ENCODE measurements at places on chromosomes 7 and 10.

DNA sequence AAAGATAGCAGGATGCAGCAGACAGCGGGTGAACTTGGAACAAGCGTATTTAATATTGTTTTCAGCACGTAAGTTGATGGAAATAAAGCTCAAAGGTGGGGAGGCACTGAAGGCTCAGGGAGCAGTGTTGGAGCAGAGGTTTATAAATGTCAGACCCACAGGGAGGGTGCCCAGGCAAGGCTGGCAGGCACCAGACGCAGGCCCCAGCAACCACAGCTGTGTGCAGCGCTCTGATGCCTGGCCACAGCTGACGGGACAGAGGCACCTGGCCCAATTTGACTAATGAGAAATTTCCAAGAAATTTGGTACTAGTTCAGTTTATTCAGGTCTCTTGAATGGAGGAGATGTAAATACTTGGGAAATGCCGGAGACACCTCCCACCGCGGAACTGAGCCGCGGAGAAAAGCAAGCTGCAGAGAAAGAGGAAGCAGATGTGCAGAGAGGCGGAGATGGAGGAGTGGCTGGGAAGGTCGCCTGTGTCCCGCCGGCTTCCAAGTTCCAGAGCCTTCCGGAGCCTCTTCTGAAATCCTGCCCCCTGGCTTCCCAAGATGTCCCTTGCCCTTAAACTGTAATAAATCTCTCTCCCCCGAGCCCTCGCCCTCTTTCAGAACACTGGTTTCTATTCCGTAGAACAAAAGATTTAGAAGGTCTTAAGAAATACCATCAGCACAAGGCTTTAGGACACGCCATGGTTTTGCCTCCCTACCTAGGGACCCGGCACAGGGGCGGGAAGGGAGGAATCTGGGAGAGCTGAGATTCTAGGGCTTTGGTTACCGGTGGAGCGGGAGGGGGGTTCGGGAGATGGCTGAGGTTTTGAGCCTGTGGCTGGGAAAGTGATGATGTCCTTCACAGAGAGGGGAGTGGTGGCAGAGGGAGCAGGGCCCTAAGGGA lies 38.4 kb upstream of the PLXNA4 start:
- no peak for DNase-seq

DNA sequence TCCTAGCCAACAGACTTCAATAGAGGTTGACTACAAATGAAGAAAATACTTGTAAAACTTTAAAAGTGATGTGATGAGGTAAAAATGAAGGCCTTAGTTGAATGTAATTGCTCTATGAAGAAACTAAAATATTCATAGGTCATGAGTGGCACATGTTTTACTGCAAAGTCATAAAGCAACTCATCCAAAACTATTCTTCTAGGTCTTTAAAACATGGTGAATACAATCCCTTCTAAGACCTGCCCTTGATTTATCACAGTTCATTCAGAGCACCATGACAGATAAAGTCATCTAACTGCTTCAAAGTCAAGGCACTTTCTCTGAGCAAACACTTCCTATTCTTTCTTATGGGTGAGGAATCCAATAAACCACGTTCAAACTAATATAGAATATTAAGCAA lies 713.5 kb downstream of the SORCS1 start:
- DNase-seq: no peak

DNA sequence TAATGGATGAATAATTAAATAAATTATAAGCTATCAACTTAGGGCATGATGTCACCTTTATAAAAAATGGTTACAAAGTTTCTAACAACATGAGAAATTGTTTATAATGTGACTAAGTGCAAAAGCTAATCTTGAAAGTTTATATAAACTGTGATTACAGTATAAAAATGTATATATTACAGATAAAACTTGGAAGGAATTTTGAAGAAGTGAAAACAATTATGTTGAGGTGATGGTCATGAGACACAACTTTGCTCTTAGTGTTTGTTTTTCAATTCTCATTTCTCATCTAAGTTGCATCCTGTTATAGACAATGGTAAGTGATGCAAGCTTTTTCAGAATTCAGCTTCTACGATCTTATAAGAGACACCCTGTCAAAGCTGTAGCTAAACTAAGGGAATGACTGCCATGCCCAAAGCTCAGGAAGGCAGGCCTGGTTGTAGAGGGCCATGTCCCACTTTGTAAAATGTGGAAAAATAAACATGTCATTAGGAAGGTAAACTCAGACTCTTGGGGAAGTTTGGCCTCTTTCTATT lies 23.9 kb downstream of the MACC1 start:
- no peak for DNase-seq

- no peak for DNase-seq
Measured at GRCh38 chr7:132187391-132187790, 388.9 kb downstream of the PLXNA4 start.

GRCh38 chr7:79216236-79216635 lies 237.2 kb downstream of the MAGI2 start:
- DNase-seq: no peak

DNA sequence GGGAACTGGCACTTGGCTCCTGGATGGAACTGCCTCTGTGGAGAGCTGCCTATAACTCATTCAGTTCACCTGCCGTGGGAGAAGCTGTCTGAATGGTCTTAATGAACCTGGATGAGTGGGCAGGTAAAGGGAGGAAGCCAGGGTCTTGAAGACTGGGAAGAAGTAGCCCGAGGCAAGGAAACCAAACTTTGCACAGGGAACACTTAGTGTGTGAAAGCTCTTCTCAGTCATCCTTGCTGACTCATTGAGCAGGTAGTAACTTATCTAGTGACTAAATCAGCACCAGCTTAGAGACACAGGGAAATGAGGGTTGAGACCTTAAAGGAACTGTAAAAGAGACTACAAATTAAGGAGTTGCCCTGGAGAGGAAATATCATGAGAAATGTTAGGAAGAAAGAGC lies 9.9 kb downstream of the LRRC4 start:
- DNase-seq: no peak

GRCh38 chr7:66953044-66953427 lies 32.0 kb downstream of the TMEM248 start:
- no peak for DNase-seq

DNA sequence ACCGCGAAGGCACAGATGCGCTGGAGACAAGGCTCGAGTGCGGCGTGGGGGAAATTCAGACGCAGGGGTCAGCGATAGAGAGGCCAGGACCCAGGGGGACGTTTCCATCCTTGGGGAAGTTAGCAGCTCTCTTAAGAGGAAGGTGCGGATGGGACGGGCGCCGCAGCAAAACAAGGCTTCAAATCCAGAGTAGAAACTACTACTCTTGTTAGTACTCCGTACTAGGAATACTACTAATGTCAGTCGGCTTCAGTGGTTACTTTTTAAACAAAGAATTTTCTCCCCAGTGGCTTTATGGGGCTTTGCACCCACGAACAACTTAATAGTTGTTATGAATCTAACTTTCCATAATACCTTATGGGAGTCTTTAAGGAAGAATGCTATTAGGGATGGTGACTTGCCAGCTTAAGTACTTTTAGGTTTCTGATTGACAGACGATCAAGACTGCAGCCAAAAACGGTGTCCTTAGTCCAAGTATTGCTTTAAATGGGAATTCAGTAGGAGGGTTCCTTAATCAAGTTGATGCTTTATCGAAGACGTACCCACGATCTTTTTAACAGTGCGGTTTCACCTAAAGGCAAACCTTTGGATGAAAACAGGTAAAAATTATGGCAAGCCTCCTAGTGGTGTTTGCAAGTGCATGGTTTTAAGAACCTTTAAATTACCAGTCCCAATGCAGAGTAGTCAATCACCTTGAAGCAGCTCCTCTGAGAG lies 812 bp upstream of the IDE start:
- no peak for DNase-seq

- peak; percentile 60 for DNase-seq
Measured at GRCh38 chr10:131946321-131946751, 35.4 kb downstream of the BNIP3 start.

DNA sequence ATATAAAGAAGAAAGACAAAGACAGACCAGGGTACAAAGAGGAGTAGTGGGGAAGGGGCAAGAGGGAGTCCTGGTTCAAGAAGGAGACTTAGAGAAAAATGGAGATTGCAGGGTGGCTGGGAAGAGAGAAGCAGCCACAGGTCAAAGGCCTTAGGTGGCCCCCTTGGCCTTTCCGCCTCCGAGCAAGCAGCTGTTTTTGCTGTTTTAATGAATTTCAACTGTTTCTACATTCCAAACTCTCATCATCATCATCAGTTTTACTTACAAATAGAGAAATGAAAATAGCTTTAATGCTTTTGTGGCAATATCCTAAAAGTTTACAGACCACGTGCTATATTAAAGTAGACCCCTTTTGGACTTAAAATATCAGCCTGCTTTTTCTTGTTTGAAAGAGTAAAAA lies 399.7 kb downstream of the EXOC4 start:
- no peak for DNase-seq

GRCh38 chr7:2028733-2029132 lies 204.0 kb downstream of the MAD1L1 start:
- DNase-seq: peak; percentile 1

Measured in pancreas (tissue), 10 donors.